ENCODE measurements at places on chromosomes 7 and 10.

DNA sequence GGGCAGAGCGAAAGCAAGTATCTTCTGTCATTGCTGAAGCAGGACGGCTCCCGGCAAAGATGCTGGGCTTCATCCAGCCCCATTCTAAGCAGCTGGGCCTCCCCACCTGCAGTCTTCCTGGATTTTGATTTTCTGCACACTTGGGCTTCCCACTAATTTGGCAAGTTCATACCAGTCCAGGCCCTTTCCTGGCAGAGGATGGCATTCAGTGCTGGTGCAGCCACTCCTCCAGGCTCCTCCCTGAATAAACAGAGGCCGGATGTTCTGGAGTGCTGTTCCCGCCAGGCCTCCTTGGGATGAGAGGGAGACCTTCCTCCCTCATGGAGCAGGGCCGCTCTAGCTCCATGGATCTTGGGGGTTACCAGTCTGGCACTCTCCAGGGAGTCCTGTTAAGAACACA lies 3.4 kb downstream of the BAG3 start:
- peak; percentile 38 for DNase-seq

DNA sequence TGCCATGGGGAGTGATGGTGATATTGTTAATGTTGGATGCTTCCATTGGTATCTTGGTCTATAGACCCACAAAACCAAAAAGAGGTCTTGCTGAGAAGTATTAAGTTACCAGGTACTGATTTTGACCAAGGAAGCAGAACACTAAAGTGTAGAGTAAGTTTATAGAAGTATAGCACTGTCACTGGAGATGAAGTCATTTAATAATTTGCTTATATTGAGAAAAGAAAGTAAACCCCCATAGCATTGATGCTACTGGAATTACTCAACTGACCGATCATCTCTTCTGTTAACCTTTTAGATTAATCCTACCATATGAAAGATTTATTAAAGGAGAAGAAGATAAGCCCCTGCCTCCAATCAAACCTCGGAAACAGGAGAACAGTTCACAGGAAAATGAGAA lies 183.2 kb downstream of the RTKN2 start:
- DNase-seq = no peak

DNA sequence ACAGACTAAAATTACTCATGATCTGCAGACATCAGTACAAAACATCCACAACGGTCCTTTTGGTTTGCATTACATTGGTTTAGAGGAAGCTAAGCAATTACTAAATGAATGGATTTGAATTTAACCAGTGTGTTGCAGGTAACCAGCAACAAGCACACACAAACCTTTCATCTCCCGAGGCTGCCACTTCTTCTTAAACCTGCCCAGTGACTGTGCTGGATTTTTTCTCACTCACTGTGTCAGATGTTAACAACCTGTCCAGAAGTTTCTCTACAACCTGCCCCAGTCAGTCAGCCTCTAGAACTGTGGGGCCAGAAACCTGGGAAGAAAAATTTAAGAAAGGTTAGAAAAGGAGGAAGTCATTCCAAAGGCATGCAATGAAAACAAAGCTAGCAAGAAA lies 2.4 kb upstream of the MEOX2 start:
- no peak for DNase-seq

- DNase-seq = no peak
These were observed 115.1 kb downstream of the TPK1 start for GRCh38 chr7:144720710-144721109.

Data from NCI-H2171 (cell line).